Activated CD4-positive, alpha-beta T cell treated with anti-CD3 and anti-CD28 coated beads, Interleukin-10, Interleukin-2, amounts not matched to agents 100 ng/mL and 50 ng/mL, durations not matched to agents 16 hours and 8 hours (primary cell): ENCODE measurements at places on chromosomes 3 and 15.

DNA sequence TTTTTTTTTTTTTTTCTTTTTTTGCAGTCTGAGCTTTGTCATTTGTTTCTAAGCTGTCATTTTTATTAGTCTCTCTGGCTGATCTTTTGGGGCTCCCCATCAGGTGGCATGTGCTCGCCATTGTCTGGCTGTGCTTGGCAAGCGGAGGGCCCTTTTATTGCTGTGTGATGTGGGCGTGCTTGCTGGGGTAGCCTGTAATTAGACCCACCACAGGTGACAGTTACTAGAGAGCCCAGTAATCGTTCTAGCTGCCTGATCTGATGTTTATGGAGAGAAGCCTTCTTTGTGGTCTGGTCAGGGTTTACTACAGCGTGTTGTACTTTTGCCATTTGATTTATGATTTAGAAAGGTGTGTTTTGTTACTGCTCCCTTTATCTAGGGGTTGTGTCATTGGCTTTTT, 179.9 kb downstream of the MCTP2 start:
- DNase-seq: no peak

- DNase-seq: no peak
These were observed 15.5 kb downstream of the RABL3 start for GRCh38 chr3:120726791-120727190.

- no peak for DNase-seq
These were observed 12.1 kb downstream of the TBC1D2B start for GRCh38 chr15:78065284-78065872.

GRCh38 chr3:127157171-127157828, 35.6 kb upstream of the PRR23E start:
- no peak for DNase-seq

GRCh38 chr15:38398134-38398533, 55.8 kb upstream of the FAM98B start:
- no peak for DNase-seq

DNA sequence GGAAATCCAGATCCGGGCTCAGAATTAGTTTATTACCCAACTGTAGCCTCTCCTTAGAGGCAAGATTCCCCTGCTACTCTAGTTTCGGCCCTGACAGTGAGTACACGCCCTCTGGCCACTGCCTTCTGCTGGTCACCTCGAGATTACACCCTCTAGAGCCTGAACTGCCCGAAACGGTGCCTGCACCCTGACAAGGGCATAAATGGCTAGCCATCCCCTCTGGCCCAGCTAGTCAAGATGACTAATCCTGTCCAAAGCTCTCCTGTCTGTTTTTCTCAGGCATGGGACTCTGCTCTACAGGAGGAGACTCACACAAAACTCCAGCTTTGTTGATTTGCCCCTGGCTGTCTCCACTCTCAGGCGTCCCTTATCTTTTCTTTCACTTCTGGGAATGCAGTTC, 150.5 kb upstream of the UBE2E2 start:
- DNase-seq: no peak

- DNase-seq: no peak
These were observed 21.6 kb downstream of the RNU5B-1 start for GRCh38 chr15:65326117-65326526.

DNA sequence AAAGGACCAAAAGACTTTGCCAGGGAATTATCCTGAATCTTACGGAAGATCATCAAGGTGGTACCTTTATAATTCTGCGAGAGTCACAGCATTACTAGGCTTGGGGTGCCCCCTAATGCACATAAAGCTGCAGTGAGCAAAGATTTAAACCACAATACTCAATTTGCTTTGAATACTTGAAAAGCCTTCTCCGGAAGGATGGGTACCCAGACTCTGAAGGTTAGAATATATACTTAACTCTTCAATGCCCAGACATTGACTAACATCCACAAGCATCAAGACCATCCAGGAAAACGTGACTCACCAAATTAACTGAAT, 117.8 kb upstream of the KCNH8 start:
- peak; percentile 19 for DNase-seq

DNA sequence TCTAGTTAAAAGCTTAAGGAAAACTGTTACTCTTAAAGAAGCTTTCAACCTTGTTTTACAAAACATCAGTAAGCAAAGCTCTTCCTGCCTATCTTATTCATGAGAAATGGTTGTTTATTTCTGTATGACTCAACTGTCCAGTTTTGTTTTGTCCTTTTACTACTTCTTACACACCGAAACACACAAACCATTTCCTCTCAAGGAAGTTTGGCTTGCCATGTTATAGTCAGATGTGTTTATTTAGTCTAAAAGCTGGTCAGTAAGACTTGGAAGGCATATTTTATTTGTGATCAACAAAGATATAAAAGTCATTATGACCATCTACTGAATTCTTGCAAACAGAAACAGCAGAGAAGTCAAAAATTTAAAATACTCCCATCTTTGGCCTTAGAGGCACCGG, 53.2 kb upstream of the RBSN start:
- DNase-seq: no peak

GRCh38 chr3:38257583-38257982, 8.0 kb upstream of the SLC22A13 start:
- DNase-seq: peak; percentile 68

GRCh38 chr15:80099241-80099640, 39.8 kb downstream of the ZFAND6 start:
- no peak for DNase-seq

DNA sequence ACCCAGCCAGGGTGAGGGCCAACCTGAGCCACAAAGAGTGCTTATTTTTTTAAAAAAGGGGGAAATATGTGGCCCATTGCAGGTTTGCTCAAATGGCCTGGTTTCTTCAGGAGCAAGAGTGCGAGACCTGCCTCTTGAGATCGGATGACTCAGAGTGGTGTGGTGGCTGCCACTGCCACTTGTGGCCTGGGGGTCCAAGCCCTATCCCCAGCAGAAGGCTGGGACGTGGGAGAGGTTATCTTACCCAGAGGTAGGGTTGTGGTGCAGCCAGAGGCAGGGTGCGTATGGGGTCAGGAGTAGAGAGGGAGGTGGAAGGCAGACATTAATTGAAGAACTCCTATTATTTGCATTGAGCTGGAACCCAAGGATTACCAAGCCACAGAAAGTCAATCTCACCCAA, 83.2 kb upstream of the SMAD3 start:
- no peak for DNase-seq

DNA sequence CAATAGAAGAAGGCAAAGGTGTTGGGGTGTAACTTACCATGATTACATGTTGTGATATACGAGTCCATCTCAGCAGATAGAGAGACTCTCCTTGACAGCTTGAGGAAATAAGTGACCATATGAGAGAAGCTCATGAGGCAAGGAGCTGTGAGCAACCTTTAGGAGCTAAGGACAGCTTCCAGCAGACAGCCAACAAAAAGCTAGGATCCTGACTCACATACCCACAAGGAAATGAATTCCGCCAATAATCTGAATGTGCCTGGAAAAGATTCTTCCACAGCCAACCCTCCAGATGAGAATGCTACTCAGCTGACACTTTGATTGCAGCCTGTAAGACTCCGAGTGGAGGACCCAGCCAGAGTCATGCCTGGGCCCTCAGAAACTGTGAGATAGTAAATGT, 339.6 kb upstream of the TPRG1 start:
- DNase-seq: no peak

DNA sequence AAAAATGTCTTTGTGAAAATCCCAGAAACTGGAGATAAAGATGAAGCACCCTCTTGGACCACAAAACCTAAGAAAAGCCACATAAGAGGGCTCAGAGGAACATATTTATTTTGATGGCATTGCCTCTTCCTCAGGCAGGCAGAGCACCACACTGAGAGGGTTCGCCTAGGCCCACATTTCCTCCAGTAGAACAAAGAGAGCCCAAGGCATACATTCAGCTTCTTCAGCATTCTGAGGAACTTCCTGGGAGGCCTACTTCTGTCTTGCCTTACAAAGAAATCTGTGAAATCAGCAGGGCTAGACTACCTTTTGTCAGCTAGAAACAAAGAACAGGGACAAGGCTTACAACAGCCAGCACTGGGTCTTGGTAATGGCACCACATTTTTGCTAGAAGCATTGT, 1325.3 kb downstream of the SI start:
- no peak for DNase-seq

DNA sequence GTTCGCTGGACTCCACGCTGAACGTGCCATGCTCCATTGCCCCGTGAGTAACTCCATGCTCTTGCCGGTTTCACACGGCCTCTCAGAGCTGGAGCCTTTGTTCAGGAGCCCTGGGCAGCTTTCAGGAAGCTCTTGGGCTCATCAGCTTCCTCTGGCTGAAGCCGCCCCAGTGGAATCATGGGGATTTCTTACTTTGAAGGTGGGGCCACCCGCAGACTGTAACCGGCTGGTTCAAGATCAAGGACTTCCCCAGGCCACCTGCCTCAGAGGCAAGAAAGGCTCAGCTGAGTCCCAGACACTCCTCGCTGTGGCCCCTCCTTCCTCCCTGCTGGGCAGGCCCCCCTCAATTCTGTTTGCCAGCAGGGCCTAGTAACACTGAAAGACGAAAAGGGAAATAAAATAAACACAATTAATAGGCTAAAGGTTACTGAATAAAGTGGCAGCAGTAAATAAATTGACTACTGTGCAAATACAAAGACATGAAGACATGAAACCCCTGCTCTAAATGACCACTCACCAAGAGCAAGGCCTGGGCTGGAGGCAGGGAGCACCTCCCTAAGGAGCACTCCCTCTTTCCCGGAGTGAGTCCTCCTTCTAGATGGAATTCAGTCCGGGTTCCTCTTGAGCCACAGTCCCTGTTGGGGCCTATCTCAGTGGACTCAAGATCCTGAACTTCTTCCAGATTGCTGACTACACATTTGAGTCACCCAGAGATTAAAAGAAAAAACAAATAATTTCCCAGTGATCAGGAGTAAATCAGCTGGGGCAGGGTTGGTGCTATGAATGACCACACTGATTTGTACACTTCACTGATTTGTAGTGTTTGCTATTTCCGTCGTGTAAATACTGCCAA, 51.0 kb downstream of the ZDHHC19 start:
- DNase-seq: peak; percentile 38

DNA sequence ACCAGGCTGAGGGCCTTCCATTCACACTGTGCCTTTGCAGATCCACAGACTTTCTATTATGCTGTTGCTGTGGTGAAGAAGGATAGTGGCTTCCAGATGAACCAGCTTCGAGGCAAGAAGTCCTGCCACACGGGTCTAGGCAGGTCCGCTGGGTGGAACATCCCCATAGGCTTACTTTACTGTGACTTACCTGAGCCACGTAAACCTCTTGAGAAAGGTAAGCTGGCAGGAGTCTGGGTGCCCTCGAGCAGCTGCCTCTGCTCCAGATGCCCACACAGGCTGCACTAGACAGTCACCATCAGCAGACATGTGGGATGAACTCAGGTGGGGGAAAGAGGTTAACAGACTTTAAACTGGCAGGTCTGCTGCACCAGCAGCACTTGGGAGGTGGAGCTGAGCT, 8.3 kb downstream of the TF start:
- no peak for DNase-seq

DNA sequence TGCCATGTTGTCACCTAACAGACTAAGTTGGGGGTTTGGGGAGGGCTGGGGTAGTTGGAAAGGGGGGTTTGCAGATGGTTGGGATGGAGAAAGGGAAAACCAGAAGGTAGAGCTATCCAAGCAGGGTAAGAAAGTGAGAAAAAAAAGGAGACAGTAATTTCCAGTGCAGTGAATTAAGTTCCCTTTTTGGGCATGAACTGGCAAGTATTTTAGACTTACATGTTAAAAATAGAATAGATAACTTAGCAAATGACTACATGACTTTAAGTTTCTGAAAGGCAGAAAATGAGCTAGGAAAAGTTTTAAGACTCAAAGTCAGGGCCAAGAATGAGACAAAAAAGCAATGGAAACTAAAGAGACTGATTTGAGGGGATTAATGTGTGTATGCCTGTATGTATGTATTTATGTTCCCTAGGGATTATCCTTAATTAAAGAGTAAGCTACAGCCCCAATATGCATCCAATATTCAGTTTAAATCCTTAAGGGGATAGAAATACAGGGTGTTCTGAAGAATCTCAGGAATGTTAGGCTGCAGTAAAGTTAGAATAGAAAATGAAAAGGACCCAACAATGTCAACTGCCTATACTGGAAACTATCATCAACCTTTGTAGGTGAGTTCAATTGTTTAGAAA, 285.2 kb upstream of the MME start:
- DNase-seq: no peak
